Liver (tissue), 10 donors: ENCODE measurements at places on chromosomes 13 and 19.

DNA sequence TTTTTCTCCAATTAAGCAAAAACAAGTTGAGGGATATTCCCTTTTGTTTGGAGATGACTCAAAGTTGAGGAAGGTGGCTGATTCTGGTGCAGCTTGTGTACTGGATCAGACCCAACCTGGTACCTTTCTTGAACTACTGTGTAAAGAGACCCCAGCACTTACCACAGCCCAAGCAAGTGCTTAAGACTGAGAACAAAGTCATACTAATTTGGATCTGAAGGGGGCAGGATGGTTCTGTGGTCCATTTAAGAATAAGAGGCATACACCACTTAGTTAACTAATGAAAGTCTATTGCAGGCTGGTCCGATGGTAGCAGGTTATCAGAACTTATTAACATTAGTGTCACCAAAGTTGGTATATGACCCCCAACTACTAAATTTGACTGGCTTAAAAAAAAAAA is 6.3 kb downstream of the THSD1 start:
- DNase-seq, result no peak

DNA sequence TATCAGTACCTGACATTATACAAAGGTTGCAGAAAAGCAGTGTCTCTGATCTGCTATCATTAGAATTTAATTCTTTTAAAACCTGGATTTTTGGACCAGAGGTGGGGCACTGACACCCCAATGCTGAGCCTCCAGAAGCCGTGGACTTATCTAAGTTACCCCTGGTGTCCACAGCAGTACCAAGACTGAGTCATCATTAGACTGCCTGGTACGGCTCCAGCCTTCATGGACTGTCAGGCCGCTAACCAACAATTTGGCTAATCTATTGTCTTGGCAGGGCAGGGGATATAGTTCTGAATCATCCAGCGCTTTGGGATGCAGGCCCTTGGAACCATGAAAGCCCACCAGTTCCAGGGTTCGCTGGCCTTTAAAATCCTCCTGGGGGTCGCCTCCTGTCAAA is 78.3 kb downstream of the TSHZ3 start:
- no peak for DNase-seq

DNA sequence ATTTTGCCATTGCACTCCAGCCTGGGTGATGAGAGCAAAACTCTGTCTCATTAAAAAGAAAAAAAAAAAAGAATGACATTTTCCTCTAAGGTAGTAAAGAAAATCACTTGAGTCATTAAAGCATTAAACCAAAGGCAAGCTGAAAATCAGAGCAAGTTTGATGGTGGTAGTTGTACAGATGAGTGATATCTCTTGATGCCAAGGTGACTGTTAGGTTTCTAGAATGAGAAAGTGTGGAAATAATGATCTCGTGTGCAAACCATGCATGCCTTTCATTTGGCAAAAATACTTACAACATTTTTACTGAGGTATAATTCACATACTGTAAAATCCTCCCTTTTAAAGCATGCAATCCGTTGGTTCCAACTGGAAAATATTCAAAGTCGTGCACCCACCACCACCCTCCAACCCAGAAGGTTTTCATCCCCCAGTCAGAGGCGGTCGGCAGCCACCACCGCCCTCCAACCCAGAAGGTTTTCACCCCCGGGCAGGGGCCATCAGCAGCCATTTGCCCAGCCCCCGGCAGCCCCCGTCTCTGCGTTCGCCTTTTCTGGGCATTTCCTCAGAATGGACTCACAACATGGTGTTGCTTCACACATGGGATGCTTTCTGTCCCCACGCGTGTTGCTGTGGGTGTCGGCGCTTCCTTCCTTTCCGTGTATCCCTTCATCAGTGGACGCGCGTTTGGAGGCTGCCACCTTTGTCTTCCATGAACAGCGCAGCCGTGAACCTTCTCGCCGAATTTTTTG is 90.2 kb downstream of the ATP11A start:
- no peak for DNase-seq

- DNase-seq, result no peak
Measured at GRCh38 chr19:46361915-46362314, 15.0 kb downstream of the PPP5C start.

GRCh38 chr19:38303517-38304351 is at the start of gene C19orf33:
TSS of gene C19orf33 (plus strand) at chr19:38304251. CDS start at chr19:38304262, 11 bp downstream.
- no peak for DNase-seq

DNA sequence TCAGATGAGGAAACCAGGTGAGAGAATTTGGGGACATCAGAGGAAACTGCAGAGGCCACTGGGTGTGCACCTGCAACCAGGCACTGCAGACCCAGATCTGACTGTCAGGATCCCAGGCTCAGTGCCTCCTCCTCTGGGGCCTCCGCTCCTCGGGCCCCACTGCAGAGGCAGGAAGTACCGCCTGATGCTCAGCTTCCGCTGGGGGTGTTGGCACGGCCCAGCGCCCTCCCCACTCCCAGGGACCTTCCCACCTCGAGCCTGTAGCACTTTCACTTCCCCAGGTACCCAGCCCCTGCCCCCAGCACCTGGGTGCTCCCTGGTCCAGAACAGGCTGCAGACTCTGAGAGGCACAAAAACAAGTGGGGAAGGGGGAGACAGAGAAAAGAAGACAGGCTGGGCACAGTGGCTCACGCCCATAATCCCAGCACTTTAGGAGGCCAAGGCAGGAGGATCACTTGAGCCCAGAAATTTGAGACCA is 1.4 kb upstream of the CD37 start:
- DNase-seq, result no peak

GRCh38 chr19:28444362-28444761 is 768.6 kb downstream of the UQCRFS1 start:
- DNase-seq, result no peak

DNA sequence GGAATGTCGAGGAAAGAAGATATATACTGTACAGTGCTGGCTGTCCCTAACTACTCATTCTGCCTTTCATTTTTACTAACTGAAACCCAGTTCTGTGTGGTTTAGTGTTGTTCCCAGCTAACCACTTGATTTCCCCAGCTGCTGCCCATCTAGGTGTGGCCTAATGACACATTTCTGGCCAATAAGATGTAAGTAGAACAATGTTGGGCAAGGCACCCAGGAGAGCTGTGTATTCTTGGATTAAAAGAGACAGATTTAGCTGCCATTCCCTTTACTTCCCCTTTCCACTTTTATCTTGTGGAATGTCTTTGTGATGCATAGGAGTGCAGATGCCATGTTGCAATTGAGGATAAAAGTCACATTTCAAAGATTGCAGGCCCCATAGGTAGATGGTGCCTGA is 28.3 kb upstream of the PCDH9 start:
- DNase-seq, result no peak

DNA sequence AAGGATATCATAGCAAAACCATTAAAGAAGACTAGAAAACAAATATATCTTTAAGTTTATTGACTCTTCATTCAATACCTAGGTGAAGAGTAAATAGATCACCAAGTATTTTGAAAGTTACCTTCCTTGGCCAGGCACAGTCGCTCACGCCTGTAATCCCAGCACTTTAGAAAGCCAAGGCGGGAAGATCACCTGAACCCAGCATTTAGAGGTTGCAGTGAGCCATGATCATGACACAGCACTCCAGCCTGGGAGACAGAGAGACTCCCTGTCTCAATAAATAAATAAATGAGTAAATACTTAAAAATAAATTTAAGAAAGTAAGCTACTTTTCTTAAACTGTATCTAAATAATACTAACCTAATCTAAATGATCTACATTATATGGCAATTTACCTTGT is 8.9 kb upstream of the WBP4 start:
- no peak for DNase-seq

- no peak for DNase-seq
Measured at GRCh38 chr19:1094655-1094977, 559 bp downstream of the POLR2E start.

GRCh38 chr19:27717825-27718224 is 1495.1 kb downstream of the UQCRFS1 start:
- DNase-seq, result no peak

DNA sequence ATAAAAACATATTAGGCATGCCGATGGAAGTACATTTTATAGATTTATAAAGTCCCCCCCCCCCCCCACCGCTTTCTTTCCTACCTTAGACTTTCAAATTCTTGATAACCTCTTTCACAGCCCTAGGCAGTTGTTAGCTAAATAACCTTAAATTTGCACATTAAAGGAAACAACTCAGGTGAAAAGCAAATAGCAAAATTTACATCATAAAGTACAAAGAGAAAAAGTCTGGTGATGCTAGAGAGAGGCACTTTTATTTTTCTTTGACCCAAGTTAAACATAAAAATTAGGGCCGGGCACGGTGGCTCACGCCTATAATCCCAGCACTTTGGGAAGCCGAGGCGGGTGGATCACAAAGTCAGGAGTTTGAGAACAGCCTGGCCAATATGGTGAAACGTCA is 15.0 kb upstream of the UBAC2 start:
- no peak for DNase-seq

GRCh38 chr19:31304831-31305312 is 44.4 kb downstream of the TSHZ3 start:
- DNase-seq, result no peak

DNA sequence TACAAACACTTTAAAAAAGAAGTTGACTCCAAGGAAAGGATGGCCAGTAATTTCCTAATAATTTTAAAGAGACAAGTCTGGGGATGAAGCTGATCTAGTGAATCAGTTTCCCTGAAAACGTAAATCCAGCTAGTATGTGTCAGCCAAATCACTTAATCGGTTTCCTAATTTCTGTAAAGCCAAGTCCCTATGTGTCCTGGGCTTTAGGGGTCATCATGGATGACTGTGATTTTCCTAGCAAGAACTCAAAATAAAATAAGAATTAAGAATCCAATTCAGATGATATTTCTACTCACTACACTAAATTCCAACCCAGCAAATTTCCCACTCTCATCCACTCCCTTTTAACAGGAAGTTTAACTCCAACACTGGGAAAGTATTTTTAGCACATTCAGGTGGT is 35.9 kb downstream of the ELF1 start:
- no peak for DNase-seq

DNA sequence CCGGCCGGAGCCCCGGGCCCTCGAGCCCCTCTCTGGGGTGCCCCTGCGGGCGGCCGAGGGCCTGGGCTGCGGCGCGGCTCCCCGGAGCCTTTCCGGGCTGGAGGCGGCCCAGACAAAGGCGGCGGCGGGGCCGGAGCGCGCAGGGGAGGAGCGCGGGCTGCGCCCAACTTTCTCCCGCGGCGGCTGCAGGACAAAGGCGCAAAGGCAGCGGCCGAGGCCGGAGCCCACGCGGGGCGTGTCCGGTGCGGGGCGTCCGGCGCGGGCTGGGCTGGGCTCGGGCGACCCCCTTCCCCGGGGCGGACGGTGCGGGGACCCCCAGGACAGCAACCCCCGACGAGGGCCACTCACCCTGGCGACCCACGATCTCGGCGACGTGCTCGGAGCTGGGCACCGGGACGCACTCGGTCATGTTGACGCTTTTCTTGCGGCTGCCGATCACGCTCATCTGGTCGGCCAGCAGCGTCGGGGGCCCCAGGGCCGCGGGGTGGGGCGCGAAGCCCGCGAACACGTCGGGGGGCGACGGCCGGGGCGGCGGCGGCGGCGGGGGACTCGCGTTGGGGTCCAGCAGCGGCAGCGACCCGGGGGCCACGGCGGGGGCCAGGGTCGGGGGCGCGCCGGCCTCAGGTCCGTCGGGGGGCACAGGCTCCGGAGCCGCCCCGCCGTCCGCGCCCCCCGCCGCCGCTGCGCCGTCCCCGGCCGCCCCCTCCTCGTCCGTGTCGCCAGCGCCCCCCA is 843 bp downstream of the MEX3D start:
- peak; percentile 39 for DNase-seq

DNA sequence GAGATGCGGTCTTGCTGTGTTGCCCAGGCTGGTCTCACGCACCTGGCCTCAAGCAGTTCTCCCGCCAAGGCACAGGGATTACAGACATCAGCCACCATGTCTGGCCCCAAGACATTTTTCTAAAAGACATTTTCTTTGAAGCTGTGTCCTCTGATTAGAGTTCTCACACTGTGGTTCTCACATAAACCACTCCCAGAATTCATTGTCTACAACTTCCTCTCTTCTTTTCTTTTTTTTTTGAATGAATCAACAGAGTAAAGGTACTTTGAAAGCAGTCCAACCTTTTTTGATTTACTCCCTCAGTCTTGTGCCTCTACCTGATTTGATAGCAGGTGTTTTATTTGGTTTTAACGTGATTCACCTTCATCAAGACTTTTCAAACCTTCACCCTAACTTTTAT is 14.3 kb upstream of the SHD start:
- DNase-seq, result no peak

GRCh38 chr13:76231522-76232167 is 595.5 kb downstream of the LMO7 start:
- no peak for DNase-seq

- DNase-seq, result no peak
Measured at GRCh38 chr13:110883542-110883941, 31.3 kb downstream of the ANKRD10 start.

DNA sequence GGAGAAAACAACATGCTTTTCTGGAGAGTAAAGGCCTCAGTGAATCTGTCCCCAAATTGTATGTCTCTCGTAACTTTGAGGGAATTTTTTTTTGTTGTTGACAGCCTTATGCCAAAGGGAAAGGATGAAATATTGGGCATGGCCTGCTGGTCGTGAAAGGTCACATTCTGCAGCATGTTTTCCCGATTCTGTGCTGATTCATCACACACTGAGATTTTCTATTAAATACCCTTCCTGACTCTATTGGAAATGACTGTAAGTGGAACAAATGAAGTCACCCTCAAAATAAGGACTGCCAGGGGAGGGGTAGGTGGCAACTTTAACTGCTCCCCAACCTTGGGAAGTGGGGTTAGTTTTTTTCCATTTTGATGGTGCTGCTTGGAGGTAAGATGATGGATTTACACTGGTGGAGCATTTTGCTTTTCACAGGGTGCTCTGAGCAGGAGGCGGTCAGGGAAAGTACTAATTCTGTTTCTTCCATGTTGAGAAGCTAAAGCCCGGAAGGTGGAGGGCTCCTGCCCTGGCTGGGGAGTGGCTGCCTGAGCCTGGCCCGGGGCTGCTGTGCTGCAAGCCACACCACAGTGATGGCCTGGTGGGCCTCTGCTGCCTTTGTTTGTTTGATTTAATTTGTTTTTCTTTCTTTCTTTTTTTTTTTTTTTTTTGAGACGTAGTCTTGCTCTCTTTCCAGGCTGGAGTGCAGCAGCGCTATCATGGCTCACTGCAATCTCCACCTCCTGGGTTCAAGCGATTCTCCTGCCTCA is 116.8 kb upstream of the SPATA13 start:
- no peak for DNase-seq

GRCh38 chr13:21100994-21101757 is 39.8 kb upstream of the LATS2 start:
- DNase-seq, result no peak

DNA sequence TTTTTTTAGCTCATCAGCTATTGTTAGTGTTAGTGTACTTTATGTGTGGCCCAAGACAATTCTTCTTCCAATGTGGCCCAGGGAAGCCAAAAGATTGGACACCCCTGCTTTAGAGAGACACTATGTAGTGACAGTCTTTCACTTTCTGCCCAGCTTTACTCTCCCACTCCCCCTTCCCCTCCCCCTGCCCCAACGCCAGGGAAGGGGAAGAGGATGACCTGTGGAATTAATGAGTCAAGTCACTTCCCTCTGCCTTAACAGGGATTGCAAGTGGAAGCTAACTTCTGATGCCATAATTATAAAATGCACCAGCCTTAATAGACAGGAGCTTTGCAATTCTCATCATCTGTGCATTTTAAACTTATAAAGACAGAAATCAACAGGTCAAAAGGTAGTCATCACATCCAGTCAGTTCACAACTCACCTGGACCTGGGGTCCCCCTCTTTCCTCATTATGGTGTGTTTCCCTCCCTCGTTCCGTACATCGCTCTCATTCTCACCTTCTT is 1.6 kb downstream of the ZNF415 start:
- DNase-seq, result no peak

- no peak for DNase-seq
Measured at GRCh38 chr13:110231348-110232047, 75.5 kb downstream of the COL4A1 start.

GRCh38 chr19:56091751-56092546 is 29.1 kb downstream of the ZNF787 start:
- DNase-seq, result no peak

- DNase-seq, result peak; percentile 91
Measured at GRCh38 chr19:7636691-7637373, at the start of gene STXBP2. TSS of gene STXBP2 (plus strand) at chr19:7637110. CDS start at chr19:7637150, 40 bp downstream.
